ENCODE measurements at places on chromosomes 13 and 19.

DNA sequence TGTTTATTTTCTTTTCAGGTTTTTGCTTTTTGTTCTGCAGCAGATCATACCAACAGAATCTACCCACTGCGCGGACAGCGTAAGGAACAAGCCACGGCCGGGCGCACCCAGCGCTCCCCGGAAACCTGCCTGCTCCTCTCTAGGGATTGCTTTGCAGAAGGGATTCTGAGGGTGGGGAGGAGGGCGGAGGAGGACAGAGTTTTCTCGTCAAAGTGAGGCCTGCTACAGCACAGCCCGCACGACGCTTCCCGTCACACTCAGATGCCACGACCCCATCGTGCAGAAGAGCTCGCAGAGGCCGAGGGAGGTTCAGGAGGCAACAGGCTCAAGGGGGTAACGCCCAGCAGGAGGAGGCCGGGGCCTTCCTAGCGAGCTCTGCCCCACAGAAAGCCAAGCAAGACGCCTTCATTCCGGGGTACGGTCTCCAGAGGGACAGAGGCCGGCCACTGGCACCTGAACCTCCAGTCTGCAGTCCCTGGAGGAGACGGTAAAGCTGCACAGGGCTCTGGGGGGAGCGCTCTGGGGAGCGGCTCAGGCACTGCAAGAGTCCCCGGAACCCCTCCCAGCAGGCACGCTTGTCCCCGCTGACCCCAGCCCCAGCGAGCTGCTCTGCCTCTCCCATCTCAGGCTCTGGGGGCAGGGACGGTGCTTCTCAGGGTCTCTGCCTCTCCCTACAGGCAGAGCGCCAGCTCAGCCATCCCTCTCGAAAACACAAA, 6.9 kb downstream of the REXO1 start:
- DNase-seq, result no peak

GRCh38 chr13:71327266-71327665, 539.7 kb downstream of the DACH1 start:
- no peak for DNase-seq

- DNase-seq, result no peak
Observed at GRCh38 chr19:55176076-55176475, 4.0 kb downstream of the SYT5 start.

DNA sequence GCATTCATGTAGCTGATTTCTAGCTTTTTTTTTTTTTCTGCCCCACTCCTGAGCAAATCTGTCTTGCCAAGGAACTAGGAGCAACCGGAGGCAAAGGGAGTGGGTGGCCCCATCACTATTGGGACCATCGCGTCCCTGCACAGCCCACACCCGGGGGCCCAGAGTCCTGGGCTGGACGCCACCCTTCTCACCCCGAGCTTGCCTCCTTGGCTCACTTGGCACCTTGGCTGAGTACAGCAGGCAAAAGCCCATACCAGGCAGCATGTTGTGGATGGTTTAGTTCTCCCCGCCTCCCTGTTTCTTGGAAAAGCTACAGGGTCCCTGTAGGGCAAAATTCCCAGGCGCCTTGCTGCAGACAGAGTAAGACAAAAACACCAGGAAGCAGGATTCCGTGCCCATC, 13.7 kb downstream of the SMIM24 start:
- no peak for DNase-seq

DNA sequence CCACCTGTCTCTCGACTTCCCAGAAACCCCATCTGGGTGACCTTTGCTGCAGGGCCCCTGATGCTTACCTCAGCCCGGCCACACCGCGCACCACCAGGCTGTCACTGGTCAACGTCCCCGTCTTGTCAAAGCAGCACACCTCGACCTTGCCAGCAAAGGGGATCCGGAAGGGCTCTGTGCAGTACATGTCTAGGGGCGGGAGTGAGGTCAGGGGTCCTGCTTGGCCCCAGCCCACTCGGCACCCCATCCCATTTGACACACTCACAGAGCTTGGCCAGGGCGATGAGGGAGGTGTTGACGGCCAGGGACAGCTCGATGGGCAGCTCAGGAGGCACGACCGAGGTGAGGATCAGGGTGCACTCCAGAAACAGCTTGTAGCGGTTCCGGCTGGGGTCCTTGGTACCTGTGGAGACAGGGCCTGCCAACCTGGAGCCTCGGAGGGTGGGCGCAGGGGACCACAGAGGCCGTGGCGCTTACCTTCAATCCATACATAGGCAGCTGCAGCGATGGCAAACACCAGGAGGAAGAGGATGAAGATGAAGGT, 8.4 kb downstream of the ATP13A1 start:
- no peak for DNase-seq

DNA sequence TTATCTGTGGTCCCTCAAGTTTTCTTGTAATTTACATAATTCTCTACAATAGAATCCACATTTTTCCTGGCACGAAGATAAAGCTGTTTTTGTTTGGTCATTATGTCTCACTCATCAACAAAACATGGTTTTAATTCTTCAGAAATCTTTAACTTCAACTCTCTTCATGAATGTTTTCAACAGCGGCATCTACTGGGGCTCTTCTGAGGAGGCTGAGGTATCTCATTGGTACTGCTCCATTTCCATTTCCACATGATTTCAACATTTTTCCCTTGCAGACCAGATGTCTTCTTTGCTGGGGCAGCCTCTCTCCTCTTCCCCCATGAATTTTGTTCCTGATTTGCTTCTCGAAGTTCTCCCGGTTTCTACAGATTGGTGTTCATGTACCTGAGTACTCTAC, 5.8 kb upstream of the KBTBD7 start:
- DNase-seq, result no peak

DNA sequence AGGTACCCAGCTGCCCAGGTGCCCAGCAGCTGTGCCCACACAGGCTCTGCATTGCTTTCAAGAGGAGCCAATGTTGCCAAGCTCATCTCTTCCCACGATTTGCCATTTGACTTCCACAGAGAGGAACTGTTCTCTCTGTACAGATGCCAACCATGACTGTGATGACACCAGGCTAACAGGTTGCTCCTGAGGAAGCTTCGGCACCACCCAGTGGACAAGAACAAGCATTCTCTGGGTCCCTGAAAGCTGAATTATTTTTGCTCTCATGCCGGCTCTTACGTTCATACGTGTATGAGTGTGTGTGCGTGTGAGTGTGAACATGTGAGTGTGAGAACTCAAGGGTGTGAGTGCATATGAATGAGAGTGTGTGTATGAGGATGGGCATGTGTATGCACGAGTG, 535.2 kb downstream of the LIG4 start:
- DNase-seq, result no peak

- no peak for DNase-seq
Observed at GRCh38 chr13:35518337-35518946, 42.0 kb upstream of the MAB21L1 start.

GRCh38 chr19:6952956-6953355, 65.6 kb downstream of the ADGRE1 start:
- no peak for DNase-seq

- DNase-seq, result no peak
Observed at GRCh38 chr13:88345171-88345847, 674.1 kb downstream of the SLITRK5 start.

GRCh38 chr19:56146904-56147303, 5.8 kb downstream of the ZNF444 start:
- DNase-seq, result no peak

- no peak for DNase-seq
Observed at GRCh38 chr19:43811837-43812236, 9.6 kb upstream of the LYPD5 start.

- DNase-seq, result no peak
Observed at GRCh38 chr13:60043262-60043661, 120.5 kb downstream of the DIAPH3 start.

DNA sequence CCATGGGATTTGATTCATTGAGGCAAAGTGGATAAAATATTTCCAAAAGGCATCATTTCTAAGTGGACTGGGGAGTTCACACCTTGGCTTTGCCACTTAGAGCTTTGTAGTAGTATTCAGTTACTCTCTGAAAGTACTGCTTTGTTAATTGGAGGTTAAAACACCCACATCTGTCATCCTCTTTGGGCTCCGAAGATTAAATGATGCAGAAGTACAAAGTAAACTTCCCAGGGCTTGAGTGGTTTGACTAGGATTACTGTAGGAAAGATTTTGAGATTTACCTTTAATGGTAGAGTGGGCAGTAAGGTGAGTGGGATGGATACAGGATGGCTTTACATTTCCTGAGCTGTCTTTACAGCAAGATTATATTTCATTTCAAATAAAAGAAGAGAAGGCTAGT, 42.4 kb downstream of the WASF3 start:
- DNase-seq, result no peak

DNA sequence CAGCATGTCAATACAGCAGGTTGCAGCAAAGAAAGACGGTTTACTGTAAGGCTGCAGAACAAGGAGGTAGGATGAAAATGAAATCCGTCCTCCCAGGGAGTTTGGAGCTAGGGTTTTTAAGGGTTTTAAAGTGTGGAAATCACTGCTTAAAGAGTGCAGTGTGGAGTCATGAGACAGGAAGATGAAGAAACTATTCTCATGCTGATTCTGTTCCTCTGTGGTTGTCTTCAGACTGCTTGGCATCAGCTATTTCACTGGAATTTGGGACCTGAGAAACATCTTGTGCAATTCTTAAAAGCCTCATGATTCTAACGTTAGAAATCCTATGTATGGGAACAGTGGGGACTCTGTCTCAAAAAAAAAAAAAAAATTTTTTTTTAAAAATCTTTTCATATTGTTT, 11.4 kb downstream of the ZNF331 start:
- DNase-seq, result no peak

- DNase-seq, result no peak
Observed at GRCh38 chr13:66618702-66619101, 611.4 kb downstream of the PCDH9 start.

DNA sequence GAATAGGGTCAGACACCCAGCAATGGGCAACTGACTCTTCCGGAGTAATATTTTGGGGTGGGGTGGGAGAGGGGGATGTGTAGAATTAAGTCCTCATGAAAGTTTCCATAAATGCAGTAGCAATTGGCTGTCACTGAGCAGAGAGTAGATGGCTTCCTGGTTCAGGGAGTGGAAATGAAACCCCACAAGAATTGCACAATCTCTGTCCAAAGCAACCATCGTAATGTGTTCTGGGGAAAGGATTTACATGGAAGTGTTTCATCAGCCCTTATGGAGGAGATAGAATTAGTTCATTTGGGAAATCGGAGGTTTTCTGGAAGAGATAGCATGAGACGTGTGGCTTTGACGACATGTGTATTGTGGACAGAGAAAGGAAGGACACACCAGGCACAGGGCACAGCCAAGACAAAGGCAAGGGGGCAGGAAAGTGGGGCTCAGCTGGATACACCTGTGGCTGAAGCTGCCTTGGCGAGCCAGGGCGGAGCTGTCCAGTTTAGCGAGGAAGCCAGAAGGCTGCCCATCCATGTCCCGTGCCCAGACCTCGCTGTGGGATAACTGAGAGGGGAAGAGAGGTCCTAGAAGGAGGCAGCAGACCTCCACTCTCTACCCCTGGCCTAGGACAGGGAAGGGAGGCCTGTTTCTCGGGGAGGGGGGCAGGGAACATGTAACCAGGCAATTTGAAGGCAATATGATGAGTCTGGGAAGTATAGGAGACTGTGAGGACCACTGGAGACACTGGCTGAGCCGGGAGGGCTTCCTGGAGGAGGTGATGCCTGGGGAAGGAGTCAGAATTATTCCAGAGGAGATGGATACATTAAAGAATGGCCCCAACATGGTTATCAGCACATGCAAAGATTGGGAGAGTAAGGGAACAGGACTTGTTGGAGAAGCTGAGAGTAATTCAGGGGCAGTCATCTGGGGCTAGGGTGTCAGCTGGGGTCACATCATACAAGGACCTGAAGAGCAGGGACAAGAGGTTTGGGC, 2.6 kb upstream of the CLEC4G start:
- DNase-seq, result no peak

DNA sequence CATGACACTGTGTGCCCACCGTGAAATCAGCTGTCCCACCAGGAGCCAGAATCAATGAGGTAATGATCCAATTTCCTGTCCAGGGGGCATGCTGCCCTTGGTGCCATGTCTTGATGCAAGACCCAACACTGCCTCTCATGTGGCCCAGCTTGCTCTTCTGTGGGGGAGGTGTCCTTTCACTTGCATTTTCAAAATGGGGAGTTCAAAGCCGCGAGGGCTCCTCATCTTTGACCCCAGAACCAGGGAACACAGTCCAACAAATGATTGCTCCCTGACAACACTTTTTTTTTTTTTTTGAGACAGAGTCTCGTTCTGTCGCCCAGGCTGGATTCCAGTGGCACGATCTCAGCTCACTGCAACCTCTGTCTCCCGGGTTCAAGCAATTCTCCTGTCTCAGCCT, 64.1 kb downstream of the FGF9 start:
- DNase-seq, result no peak

DNA sequence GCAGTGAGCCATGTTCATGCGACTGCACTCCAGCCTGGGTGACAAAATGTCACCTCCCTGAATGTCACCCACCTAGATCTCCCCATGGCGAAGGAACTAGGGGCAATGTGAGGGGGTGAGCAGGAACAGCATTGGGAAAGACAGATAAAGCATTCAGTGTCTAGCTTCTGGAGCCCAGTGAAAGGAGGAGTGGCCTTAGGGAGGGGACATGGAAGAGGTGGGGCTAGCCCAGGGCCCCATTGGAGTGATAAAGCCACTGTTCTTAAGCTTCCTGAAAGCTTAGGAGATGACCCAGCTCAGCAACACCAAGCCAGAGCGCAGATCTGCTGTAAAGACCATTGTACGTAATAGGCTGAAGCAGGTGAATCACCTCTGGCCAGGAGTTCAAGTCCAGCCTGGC, 13.0 kb upstream of the KCNN1 start:
- no peak for DNase-seq

GRCh38 chr19:52935434-52935833, 12.2 kb upstream of the ZNF888 start:
- no peak for DNase-seq

DNA sequence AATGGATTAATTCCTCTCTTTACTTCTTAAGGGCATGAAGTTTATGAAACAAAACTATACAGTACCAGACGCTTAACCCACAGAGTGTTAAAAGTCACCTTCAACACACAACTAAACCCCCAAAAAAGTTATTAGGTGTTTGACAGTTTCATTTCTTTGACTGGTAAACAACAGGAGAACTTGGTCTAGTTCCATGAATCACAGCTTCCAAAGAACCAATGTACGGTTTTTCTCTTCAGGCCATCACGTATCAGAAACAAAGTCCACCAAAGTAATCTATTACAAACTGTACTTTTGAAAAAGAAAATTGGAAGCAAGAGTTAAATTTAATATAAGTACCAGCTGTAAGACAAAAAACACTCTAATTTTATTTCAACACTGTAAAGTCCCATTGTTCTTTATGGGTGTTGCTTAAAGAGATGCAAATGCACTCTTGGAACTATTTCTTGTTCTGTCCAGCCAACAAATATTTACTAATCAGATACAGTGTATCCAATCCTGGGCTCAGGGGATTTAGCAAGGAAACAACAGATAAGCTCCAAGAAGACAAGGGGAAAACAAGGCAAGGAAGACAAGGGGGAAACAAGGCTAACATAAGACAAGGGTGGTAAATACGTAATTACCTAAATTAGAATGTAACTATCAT, 149.2 kb downstream of the ABCC4 start:
- DNase-seq, result no peak

Data from stimulated activated CD4-positive, alpha-beta T cell treated with anti-CD3 and anti-CD28 coated beads, Interleukin-15, amount 100 ng/mL, for 1 hour (primary cell).